ENCODE measurements at places on chromosomes 1 and 21. TPM values are rescaled to one million over a fixed set of nuclear protein-coding genes. Genes with fewer than 3 reads are reported as not detected.
A peak's percentile ranks its signal among the peaks of the same experiment; 100 is the strongest.

Gene CELA2B
- not detected for total RNA-seq

Gene HS2ST1
- total RNA-seq: 10.4 TPM

Gene CORT
- 0.28 TPM for total RNA-seq

DNA sequence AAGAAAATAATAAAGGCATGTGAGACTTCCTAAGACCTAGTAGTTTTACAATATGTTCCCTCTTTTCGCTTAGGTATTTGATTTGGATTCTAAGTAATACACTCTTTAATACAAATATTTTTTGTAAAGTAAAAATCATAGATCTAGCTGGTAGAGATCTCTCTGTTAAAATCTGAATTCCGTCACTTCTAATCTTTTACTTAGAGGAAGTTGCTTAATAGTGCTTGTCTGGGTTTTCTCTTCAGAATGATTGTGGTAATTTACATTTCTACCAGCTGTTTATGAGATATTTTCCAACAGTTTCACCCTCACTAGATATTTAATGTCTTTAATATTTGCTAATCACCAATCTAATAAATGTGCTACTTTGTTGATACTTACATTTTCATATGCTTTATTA is 23.3 kb downstream of the RBM11 start:
- no peak for DNase-seq
- H3K4me1 ChIP-seq: no peaks in the 10 kb centered on the region
- peaks cover 5% of the 10 kb centered on the region for H3K27me3 ChIP-seq

Gene PLA2G5
- not detected for total RNA-seq

DNA sequence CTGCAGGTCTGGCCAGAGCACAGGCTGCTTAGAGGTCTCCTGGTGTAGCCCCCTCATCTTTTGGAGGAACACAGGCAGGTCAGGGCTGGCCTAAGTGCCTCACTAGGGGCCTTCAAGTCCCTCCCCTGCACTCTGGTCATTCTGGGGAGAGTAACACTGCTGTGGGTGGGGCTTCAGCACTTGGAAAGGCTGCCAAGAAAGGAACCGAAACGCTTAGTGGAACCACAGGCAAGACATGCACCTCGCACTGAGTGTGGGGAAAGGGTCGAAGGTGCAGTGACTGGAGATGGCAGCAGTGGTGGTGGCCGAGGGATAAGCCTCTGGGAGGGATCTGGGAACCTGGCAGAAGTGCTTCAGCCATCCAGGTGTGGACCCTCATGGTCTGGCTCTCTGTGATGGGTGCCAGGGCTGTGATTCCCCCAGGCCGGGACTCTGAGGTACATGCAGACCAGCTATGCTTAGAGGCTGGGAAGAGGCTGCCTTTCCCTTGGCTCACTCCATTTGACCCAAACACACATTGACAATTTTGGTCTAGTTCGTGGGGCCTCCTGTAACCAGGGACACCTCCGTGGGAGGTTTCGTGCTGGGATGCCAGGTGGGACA is 182.9 kb upstream of the CSF3R start:
- H3K27me3 ChIP-seq: no peaks in the 10 kb centered on the region
- no peaks in the 10 kb centered on the region for H3K4me1 ChIP-seq
- H3K27ac ChIP-seq: no peak overlapping the region
- DNase-seq: no peak

DNA sequence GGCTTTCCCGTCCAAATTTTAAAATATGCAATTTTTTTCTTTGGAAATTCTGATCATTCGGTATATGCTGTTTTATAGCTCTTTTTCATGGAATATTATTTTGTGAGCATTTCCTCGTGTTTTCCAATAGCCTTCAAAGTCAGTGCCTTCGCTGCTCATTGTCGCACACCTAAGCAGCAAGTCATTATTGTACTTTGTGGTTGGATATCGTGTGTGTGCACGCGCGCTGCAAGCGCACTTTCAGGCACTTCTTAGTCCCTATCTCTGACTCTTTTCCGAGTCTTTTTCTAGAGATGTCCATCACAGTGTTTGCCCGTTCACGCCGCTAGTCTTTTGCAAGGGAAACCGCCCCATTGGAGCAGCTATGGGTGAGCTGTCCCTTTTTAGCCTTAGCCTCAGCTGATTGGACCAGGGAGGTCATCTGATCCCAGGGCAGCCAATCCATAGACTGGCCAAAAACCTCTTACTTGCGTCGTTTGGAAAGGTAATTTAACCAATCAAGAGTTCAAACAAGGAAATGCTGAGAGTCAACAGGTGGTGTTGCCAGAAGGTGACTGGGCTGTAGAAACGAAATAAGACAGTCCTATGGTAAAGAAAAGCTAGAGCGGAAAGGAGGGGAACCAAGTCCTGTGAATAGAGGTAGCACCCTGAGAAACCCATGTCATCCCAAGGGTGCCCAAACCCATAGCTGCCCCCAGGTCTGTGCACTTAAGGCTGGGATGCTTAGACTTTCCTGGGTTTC is 710 bp upstream of the HYI start:
- peaks cover 31% of the 10 kb centered on the region for H3K4me1 ChIP-seq
- no peaks in the 10 kb centered on the region for H3K27me3 ChIP-seq
- peaks cover 12% of the 10 kb centered on the region for H3K36me3 ChIP-seq
- peak overlapping the region; percentile 58 for H3K27ac ChIP-seq
- H3K4me3 ChIP-seq: peak overlapping the region; percentile 80

DNA sequence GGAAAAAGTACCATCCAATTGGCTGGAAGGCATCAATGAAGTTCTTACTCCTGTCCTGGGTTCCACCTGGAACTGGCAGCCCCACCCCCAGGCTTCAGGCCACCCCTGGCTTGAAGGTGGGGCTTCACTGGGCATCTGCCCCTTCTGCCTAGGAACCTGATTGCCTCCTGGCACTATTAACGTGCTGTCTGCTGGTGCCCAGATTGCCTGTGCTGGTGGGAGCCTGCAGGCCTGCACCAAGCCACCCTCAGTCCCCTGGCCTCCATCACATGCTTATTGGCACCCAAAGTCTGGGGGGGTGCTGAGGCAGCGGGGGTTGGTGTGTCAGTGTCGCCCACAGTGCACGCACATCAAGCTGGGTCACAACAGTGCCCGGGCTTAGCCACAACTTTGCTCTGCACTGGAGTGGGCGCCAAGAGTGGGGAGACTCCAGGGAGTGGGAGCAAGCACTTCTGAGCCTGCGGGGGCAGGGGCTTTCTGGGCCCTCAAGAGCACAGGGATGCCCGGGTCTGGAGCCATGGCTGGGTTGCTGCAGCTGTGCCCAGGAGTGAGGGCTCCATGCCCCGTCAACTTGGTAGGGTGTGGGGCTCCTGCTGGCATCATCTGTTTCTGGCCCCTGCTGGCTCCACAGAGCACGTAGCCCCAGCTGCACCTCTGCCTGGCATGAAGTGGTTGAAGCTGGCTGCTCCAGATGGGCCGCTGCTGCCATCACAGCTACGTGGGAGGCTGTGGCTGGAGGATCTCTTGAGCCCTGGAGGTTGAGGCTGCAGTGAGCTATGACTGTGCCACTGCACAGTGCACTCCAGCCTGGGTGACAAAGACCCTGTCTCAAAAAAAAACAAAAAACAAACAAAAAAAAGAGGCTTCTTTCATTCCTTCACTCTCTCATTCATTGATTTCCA is 4.1 kb upstream of the LSM10 start:
- no peaks in the 10 kb centered on the region for H3K27me3 ChIP-seq
- DNase-seq: no peak
- no peak overlapping the region for H3K4me3 ChIP-seq
- peaks cover 6% of the 10 kb centered on the region for H3K4me1 ChIP-seq

DNA sequence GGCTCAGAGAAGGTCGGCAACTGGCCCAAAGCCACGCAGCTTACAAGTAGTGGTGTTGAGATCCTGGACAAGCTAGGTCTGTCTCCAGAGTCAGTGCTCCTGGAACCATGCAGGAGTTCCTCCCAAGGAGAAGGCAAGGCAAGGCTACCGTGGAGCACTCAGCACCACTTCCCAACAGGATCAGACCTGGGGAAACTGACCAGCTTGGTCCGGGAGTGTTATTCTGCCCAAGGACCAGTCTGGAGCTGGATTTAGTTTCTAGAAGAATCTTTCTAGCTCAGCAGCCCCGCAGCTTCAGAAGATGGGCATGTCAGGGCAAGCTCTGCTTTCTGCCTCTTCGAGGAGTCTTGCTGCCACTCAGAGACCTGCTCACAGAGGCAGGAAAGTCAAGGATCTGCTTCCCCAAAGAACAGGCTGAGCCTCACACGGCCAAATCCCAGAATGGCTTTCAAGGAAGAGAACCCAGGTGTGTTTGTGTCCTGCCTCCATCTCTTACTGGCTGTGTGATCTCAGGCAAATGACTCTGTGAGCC is 302.8 kb downstream of the MATN1 start:
- peak; percentile 23 for DNase-seq
- H3K27me3 ChIP-seq: peaks cover under 1% of the 10 kb centered on the region
- H3K4me3 ChIP-seq: no peak overlapping the region
- no peak overlapping the region for H3K27ac ChIP-seq
- H3K36me3 ChIP-seq: no peaks in the 10 kb centered on the region
- no peaks in the 10 kb centered on the region for H3K4me1 ChIP-seq

Gene OR10Z1
- total RNA-seq: not detected

DNA sequence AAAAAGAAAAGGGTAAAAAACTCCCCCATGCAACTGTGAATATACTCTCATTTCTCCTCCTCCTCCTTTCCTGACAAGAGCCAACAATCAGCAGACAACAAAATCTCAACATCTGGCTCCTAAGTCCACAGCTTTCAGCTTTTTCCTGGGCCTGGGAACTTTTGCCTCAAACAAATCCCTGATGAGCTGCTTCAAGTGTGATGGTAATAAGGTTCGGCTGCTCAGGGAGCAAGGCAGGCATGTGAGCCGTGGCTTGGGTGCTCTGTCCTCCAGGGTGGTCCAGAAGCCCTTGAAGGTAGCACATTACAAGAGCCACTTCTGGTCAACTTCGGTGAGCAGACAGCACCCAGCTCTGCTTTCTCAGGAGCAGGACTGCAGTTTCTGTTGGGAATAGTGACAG is 46.3 kb downstream of the ITPKB start:
- no peak overlapping the region for H3K27ac ChIP-seq
- no peaks in the 10 kb centered on the region for H3K27me3 ChIP-seq
- no peak for DNase-seq
- no peaks in the 10 kb centered on the region for H3K4me1 ChIP-seq

DNA sequence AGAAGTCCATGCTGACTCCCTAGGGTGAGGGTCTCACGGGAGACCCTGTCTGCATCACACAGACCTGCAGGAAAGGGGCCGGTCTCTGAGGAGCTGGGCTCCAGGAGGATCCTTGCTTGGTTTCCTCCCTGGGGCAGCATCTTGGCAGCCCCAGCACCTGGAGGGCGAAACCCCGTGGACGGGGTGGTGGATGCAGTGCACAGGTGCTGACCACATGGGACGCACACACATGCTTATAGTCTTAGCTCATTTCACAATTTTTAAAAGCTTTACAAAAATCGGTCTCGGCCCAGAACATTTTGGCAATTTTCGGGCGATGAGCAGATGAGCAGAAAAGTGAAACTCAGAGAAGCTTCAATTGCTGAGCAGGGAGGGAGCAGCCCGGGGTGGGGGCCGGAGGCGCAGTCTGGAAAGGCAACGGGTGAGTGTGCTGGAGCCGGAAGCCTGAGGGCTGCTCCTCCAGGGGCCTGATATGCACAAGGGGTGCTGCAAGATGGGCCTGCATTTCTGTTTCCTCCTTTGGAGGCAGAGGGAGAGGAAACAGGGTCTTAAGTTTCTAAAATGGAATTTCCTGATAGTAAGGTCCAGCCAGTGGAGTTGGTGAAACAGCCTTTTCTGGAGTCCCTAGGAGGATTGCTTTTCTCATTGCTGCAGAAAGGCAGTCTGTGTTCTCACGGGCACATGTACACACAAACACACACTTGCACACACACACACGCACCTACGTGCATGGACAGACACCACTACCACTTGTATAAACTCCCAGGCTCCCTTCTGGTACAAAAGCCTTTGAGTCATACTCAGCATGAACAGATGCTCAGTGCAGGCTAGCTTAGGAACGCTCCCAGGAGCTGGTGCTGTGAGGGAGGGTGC is 60.6 kb downstream of the SCCPDH start:
- peaks cover 6% of the 10 kb centered on the region for H3K4me1 ChIP-seq
- no peaks in the 10 kb centered on the region for H3K27me3 ChIP-seq
- no peak overlapping the region for H3K4me3 ChIP-seq
- DNase-seq: no peak
- H3K27ac ChIP-seq: no peak overlapping the region

Gene FCGR1A
- total RNA-seq: 3.5 TPM

Gene SV2A
- 0.25 TPM for total RNA-seq

Gene ADAMTSL4
- total RNA-seq: 11.5 TPM

Gene ATPAF1
- total RNA-seq: 35.3 TPM

GRCh38 chr1:215181518-215181917 is 99.0 kb downstream of the KCNK2 start:
- H3K36me3 ChIP-seq: no peaks in the 10 kb centered on the region
- no peak for DNase-seq
- H3K27me3 ChIP-seq: no peaks in the 10 kb centered on the region
- H3K27ac ChIP-seq: no peak overlapping the region
- H3K4me1 ChIP-seq: no peaks in the 10 kb centered on the region
- H3K4me3 ChIP-seq: no peak overlapping the region

Gene TCHHL1
- not detected for total RNA-seq

GRCh38 chr21:28358702-28359101 is 634.0 kb downstream of the LTN1 start:
- H3K36me3 ChIP-seq: no peaks in the 10 kb centered on the region
- H3K4me3 ChIP-seq: no peak overlapping the region
- H3K4me1 ChIP-seq: no peaks in the 10 kb centered on the region

Gene FALEC
- total RNA-seq: not detected

DNA sequence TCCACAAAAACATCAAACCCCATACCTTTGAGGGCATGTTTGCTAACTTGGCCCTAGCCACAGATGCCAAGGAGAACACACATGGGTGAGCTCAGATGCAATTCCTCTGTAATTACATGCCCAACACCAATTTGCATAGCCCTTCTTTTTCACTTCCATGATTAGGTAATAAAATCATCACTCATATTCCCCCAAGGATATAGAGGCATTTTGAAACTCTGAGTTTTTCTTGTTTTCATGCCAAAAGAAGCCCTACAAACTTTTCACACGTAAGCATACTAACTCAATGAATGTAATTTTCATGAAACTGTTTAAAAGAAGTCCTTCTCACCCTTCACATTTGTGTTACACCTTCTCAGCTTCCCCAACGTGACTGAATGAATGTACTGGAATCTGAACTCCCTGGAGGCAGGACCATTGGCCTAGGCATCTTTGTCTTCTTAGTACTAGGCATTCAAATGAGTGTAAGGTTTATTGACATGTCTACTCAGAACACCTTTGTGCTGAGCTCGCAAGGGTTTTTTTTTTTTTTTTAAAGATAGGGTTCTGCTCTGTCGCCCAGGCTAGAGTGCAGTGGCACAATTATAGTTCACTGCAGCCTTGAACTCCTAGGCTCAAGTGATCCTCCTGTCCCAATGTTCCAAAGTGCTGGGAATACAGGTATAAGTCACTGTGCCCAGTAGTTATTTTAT is 31.0 kb downstream of the FBXO42 start:
- no peaks in the 10 kb centered on the region for H3K4me1 ChIP-seq
- DNase-seq: no peak
- H3K27me3 ChIP-seq: no peaks in the 10 kb centered on the region
- H3K27ac ChIP-seq: no peak overlapping the region

GRCh38 chr1:194644528-194644927 is 1458.1 kb upstream of the B3GALT2 start:
- H3K4me1 ChIP-seq: no peaks in the 10 kb centered on the region
- no peaks in the 10 kb centered on the region for H3K27me3 ChIP-seq
- no peak overlapping the region for H3K27ac ChIP-seq
- DNase-seq: no peak
- H3K4me3 ChIP-seq: no peak overlapping the region
- H3K36me3 ChIP-seq: no peaks in the 10 kb centered on the region

GRCh38 chr1:153771841-153772593 is 3.2 kb upstream of the SLC27A3 start:
- H3K4me3 ChIP-seq: no peak overlapping the region
- H3K27ac ChIP-seq: no peak overlapping the region
- H3K27me3 ChIP-seq: no peaks in the 10 kb centered on the region
- no peak for DNase-seq
- peaks cover 8% of the 10 kb centered on the region for H3K36me3 ChIP-seq
- H3K4me1 ChIP-seq: peaks cover 33% of the 10 kb centered on the region
